ENCODE measurements at places on chromosomes 3 and 15. TPM values are rescaled to one million over a fixed set of nuclear protein-coding genes. Genes with fewer than 3 reads are reported as not detected.

- no peak for DNase-seq
Measured at GRCh38 chr3:64405211-64405835, 180.1 kb upstream of the PRICKLE2 start.

The STXBP5L gene
- total RNA-seq: not detected

GRCh38 chr3:40307176-40307575, 2.3 kb upstream of the EIF1B start:
- no peak for DNase-seq

DNA sequence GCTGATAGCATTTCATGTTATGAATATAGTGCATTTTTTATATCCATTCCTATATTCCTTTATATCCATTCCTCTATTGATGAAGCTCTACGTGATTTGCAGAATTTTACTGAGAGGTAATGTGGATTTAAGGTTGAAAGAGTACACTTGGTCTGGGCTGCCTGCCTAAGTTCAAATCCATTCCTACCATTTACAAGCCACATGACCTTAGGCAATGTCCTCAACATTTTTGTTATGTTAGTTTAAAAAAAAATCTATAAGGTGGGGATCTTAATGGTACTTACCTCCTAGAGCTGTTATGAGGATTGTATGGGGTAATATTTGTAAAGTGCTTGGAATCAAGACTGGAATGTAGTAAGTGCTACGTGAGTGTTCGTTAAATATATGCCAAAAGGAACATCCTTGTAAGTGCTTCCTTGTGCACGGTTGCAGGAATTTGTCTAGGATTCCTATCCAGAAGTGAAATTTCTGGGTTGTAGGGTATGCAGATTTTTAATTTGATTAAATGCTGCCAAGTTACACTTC, 11.2 kb upstream of the VEPH1 start:
- DNase-seq: no peak

The MESP2 gene
- total RNA-seq: not detected

GRCh38 chr3:112471596-112472325, 27.5 kb downstream of the BTLA start:
- DNase-seq: no peak

GRCh38 chr15:77085297-77085696, 14.4 kb upstream of the TSPAN3 start:
- no peak for DNase-seq

The CATSPER2 gene
- total RNA-seq: 1.0 TPM

- no peak for DNase-seq
Measured at GRCh38 chr15:42502477-42502876, 7.0 kb downstream of the SNAP23 start.

The FGF7 gene
- 1.4 TPM for total RNA-seq

GRCh38 chr3:118476885-118477618, 557.6 kb downstream of the IGSF11 start:
- DNase-seq: no peak

The P4HTM gene
- total RNA-seq: 13.6 TPM

The CA12 gene
- 1.7 TPM for total RNA-seq

The CAMKV gene
- total RNA-seq: not detected

Measured in gastrocnemius medialis (tissue), 4 donors.